Activated CD4-positive, CD25-positive, alpha-beta regulatory T cell (primary cell): ENCODE measurements at places on chromosomes 2 and 18.

DNA sequence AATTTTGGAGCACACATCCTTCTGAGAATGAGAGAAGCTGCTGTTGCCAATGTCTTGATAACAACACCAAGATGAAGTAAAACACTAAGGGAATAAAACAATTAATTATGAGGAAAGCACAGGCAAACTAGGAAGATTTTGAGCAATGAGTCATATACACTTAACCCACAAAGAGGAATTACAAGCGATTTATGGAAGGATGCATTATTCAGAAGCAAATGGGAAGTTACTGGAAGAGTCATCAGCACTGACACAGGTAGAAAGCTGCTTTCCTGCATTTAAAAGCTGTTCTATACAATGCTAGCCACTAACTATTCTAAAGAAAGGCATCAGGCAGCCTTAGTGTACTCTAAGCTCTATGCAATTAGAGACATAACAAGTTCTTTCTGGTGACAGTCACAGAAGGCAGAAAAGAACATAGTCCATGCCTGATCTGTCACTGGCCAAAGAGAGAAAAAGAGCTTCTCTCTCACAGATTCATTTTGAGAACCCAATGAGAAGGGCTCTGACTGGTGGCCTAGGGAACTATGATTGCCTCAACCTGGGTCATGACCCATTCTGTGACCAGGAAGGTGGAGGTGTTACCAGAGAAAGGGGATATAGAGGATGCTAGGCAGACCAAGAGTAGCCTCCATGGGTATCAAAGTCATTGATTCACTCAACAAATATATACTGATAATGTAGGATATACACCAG is 45.4 kb downstream of the M1AP start:
- DNase-seq: no peak

DNA sequence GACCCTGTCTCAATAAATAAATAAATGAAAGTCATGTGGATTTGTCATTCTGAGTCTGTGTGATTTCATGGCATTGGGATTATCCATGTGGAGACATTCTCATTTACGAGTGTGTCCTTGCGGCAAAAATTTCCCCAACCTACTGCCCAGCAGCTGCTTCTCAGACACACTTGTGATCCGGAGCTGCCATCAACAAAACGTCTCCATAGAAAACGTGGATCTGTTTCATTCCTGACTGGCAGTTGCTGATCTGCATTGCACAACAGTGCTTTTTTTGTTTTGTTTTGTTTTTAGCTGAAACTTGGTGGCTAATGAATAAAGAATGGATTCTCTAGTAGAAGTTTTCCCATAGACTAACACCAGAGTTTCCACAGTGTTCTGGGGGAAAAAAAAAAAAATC is 74.7 kb downstream of the TGIF1 start:
- no peak for DNase-seq

GRCh38 chr2:170204298-170204951 is 26.5 kb downstream of the MYO3B start:
- DNase-seq: no peak

- DNase-seq: no peak
Observed at GRCh38 chr2:119254601-119255080, 31.0 kb downstream of the STEAP3 start.

- no peak for DNase-seq
Observed at GRCh38 chr2:22274661-22275060, 1110.3 kb upstream of the KLHL29 start.

DNA sequence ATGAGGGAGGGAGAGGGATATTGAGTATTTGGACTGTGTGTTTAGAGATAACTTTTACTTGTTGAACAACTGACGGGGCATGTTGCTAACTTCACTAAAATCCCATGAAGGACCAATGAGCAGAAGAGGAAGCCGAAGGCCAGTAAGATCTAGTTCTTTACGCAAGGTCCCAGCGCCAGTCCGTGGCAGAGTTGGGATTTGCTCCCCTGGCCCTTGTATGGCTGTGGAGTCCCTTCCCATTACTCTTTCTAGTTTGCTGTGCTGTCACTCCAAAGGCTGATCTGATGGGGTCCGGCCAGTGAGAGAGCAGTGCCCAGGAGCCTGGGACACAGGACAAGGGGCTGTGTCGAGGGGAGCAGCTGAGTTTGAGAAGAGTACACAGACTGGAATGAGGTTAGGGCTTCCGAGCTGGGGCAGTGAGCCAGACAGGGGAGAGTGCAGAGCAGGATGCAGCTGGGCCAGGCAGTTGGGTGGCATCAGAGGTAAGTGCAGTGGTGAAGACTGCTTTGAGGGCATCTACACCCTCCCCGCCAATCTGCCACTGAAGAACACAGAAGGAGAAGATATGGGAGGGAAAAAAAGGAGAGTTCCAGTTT is 692.9 kb upstream of the HS6ST1 start:
- no peak for DNase-seq

DNA sequence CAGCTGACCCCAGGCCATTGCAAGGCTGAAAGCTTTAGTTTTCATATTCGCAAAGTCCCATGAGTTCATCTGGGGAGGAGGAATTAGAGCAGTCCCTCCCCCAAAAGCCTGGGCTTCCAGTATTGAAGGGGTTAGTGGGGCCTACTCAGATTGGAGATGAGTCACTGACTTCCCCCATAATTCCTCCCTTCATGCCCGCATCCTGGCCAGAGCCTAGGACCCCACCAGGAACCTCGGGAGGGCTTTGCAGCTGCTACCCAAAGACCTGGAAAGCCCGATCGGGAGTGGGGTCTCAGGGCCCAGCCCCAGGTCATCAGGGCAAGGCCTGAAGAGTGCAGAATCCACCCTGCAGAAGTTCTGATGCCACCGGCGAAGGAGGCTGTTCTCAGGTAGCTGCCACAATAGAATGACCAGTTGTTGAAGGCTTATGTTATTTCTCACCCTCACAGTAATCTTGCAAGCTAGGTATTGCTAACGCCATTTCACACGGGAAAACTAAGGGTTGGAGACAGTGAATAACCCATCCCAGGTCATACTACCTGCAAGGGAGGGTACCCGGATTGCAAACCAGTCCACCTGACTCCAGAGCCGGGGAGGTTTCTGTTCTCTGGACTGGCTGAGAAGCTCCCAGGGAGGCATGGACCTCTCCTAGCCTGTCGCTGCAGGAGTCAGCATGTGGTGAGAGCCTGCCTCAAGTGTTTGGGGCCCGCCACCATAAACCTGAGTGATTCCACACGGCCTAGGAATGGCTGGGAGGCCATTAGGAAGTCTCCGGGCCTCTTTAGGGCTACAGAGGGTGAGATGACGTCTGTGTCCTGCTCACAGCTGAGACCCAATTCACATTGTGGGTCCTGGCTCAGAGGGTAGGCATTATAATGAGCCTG is 5.8 kb upstream of the ARID5A start:
- DNase-seq: no peak

- DNase-seq: no peak
Observed at GRCh38 chr2:46177461-46178089, 119.6 kb upstream of the EPAS1 start.

- no peak for DNase-seq
Observed at GRCh38 chr18:79411614-79412526, 16.1 kb downstream of the NFATC1 start.

DNA sequence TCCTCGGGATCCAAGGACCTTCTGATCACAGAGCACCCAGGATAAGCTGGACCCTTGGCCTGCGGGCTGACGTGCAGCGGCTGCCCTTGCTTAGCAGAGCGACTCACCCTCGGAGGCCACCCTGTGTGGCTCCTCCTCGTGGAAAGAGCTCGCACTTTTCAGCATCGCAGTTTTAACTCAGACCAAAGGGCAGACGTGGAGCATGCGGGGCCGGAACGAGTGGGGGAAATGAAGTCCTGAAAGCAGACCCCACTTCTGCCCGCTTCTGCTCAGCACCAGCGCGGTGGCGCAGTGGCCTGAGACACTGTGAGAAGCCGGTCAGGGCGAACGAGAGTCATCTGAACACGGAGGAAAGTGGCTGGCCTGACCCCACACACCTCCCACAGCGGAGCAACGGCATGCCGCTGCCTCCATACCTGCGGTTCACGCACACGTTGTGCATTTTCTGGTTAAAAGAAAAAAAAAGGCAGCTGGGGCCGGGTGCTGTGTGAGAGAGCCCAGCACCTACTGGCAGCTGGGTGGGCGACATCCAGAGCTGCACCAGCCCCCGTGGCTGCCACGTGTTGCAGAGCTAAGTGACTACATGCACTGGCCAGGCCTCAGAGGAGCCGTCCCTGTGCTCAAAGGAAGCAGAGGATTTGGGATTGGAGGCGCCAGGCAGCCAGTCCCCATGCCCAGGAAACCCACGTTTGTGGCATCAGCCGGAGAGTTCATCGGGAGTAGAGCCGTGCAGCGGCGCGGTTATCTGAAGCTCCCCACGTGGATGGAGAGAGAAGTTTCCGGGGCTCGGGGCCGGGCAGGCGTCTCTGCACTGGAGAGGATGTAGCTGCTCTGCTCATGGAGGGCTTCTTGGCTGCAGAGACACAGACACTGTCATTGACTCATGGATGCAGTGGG is 89.7 kb downstream of the USP40 start:
- DNase-seq: no peak

DNA sequence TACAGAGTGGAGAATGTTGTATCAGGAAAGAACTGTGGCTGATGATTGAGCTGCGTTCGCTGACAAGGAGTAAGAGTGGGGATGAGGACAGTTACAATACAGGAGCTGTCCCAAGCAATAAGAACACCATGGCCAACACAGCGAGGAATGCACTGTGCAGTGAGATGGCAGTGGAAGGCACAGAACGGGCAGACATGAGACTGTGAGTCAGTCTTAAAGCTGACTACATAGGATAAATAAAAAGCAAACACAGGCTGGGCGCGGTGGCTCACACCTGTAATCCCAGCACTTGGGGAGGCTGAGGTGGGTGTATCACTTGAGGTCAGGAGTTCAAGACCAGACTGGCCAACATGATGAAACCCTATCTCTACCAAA is 89.8 kb downstream of the CABYR start:
- no peak for DNase-seq

- DNase-seq: no peak
Observed at GRCh38 chr2:227774011-227774624, 28.4 kb downstream of the SCYGR8 start.

GRCh38 chr2:31237348-31238017 is 3.5 kb downstream of the EHD3 start:
- DNase-seq: no peak

GRCh38 chr2:119169717-119170116 is 11.2 kb upstream of the C1QL2 start:
- DNase-seq: no peak

DNA sequence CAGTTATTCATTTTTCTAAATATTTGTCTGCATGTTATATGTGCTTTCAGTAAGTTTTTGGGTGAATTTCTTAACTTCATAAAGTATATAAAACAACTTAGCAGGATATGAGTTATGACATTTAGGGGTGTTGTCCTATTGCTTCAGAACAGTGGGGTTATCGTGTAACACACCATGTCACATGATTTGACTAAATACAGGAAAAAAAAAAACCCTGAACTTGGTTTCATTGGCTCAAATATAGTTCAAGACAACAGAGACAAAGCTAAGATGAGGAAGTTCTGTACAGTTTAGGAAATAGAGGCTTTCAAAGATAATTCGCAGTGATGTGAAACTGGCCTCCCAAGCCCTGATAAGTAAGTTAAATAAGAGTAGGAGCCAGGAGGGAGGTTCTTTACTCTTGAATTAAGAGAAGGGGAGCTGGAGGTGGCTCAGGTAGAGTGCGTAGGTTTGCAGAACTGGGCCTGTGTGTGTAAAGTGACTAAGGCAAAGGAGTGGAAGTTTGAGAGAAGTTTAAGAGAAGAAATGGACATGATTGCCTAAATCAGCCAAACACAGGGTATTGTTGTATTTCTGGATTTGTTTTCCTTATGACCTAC is 53.9 kb downstream of the LIMS1 start:
- DNase-seq: no peak

GRCh38 chr2:225841314-225841713 is 441.8 kb downstream of the NYAP2 start:
- no peak for DNase-seq

GRCh38 chr2:27729198-27729597 is 42.3 kb upstream of the MRPL33 start:
- DNase-seq: no peak

DNA sequence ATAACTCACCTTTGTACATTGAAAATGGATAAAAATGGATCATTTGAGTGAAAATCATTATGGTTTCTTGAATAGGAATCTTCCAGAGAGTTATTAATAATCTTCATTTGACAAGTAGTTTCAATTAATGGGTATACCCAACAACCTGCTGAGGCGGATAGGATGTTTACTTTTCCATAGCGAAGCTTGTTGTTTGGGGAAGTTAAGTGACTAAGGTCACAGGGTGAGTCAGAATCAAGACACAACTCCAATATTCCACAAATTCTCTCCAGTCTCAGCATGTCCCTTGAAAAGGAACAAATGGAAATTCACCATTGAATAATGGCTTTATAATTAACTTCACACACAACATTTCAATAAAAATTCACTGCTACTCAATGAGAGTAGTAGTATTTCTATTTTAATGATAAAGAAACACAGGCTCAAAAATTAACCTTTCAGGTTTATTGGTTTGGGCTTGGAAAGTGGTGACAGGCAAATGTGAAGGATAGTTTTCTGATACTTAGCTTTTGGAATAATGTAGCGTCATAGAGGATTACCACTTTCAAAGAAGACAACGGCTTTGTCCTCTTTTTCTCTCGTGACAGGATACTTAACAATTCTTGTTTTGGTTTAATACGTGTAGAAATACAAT is 211.3 kb downstream of the GPD2 start:
- DNase-seq: no peak

- no peak for DNase-seq
Observed at GRCh38 chr18:64171576-64171975, 22.7 kb upstream of the LINC00305 start.

DNA sequence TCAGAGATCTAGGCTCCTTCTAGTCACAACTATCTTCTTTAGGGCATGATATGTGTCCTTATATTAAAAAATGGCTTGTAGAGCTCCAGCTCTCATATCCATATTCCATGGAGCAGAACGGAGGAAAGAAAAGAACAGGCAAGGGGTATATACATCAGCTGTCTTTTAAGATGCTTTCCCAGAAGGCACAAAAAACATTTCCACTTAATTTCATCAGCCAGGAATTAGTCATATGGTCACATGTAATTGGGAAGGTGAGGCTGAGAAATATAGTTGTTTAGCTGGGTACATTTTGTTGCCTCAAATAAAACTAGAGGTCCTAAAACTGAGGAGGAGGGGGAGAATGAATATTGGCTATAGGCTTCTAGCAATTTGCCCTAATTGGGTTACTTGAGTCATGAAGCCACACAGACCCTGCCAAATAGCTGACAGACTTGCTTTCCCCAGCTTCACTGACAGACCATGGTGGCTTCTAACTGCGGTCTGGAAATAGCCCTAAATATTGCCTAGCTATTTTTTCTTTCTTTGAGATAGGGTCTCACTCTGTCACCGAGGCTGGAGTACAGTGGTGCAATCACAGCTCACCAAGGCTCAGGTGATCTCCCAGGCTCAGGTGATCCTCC is 20.0 kb downstream of the MAIP1 start:
- no peak for DNase-seq

GRCh38 chr2:164134336-164134735 is 398.5 kb upstream of the FIGN start:
- no peak for DNase-seq

GRCh38 chr2:21727101-21727500 is 603.3 kb downstream of the TDRD15 start:
- no peak for DNase-seq

GRCh38 chr2:35168351-35168750 is 1187.2 kb upstream of the CRIM1 start:
- no peak for DNase-seq

- DNase-seq: no peak
Observed at GRCh38 chr2:135130751-135131150, 78.7 kb downstream of the RAB3GAP1 start.

- DNase-seq: no peak
Observed at GRCh38 chr2:19419211-19419880, 60.9 kb upstream of the OSR1 start.
